ENCODE measurements at places on chromosomes 3 and 15.

DNA sequence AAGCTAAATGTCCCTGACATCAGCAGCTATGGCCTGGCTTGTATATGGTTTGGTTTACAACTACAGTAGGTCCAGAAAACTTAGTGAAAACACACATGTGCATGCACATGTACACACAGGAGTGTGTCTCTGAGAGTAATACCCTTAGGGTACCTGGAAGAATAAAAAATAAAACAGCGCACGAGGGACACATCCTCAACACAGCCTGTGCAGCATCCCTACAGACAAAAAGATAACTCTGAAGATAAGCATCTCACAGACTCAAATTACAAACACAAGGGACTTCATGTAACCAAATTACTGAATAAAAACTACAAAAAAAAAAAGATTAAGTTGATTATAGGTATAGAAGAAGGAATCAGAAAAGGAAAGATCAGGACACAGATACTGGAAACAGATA is 108.8 kb downstream of the CTNNB1 start:
- no peak for DNase-seq

DNA sequence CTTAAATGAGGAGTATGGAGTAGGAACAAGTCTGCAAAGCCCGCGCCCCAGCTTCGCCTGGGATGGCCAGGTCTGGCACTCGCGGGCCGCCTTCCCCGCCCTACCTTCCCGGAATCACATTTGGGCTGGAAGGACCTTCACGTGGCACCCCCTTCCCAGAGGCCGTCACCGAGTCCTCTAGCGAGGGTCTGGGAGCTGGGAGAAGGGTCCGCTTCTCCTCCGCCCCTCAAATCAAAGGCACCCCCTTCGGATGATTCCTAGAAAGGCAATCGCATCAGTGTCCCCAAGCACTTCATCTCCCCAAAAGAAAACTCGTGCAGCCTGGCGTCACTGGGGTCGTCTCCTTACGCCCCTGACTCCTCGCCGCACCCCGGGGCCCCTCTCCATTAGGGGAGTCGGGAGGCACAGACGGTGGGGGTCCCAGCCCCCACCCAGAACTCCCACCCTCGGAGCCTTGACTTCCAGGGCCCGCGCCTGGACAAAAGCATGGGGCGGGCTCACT is 380 bp downstream of the MYLK start:
- DNase-seq: no peak

DNA sequence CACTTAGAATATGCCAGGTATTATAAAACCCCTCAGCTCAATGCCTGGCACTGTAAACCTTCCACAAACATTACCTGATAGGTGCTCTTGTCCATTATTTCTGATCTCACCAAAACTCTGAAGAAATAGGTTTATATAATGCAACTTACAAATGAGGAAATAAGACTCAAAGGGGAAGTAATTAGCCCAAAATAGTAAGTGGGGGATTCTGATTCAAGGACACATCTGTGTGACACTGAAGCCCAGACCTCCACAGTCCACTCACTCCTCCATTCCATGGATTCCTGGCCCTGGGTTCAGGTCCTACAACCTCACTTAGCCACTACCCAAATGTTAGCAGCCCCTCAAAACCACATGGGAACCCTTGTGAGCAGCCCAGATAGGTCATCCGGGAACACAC is 49.9 kb downstream of the TRANK1 start:
- no peak for DNase-seq

DNA sequence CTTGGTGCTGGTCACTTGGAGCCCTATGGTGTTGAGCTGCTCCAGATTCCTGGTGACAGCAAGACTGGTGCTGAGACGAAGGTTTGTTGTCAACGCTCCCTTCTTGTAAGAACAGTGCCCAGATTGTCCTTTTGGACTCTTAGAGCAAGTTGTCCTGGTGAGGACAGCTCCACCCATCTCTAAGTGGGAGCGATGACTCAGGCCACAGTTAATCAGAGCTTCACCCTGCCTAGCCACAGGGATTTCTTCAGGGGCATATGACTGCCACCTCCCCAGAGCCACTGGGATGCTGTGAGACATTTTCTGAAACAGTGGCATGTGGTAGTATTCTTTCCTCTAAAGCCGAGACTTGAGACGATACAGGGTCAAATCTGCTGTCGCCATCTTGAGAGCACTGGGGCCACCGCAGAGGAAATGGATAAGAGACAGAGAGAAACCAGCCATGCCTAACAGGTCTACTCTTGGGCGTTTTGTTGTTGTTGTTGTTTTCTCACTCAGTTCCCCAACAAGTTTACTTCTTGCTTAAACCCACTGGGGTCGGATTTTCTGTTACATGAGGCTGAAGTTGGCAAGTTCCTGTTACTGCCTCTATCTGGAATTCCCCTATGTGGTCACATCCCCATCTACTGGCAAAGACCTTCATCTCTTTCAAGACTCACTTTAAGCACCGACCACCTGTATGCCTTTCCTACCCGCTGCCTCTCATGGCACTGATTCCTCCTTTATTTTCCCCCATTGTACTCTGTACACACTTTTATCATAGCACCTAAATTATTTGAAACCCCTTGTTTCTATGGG is 16.0 kb upstream of the PCOLCE2 start:
- DNase-seq: no peak

GRCh38 chr3:180287703-180288102 is 251.0 kb upstream of the PEX5L start:
- no peak for DNase-seq

GRCh38 chr3:97439373-97439772 is 325.2 kb upstream of the ARL6 start:
- DNase-seq: no peak

DNA sequence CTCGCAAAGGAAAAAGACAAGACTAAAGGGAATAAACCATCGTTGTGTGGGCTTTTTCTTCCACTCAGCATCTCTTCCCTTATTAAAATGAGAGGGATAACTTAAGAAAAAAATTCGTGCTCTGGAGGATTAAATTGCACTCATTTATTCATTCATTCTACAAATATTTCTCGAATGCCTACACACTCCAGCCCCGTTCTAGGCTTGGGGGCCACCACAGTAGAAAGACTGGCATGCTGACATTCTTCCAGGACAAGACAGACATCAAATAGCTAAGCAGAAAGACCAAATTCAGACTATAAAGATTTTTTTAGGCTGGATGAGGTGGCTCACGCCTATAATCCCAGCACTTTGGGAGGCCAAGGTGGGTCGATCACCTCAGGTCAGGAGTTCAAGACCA is 65.3 kb upstream of the IL12A start:
- no peak for DNase-seq

GRCh38 chr3:183381179-183381578 is 47.2 kb downstream of the MCF2L2 start:
- no peak for DNase-seq

DNA sequence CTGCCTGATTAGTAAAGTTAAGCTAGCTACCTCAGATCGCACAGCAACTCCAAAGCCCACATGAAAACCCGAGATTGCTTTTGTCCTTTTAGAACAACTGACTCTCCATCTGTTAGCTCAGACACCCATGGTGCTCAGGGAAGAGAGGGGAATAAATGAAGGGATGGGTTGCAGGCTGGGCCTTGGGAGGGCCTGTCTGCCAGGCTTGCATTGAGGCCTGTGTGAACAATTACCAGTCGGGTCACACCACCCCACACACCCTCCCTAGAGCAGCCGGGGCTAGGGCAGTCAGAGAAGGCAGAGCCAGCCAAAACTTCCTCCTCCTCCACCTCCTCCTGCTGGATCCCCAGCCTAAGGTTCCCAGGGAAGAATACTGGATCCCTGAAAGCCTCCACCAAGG is 8.8 kb upstream of the PRKAR2A start:
- DNase-seq: no peak

DNA sequence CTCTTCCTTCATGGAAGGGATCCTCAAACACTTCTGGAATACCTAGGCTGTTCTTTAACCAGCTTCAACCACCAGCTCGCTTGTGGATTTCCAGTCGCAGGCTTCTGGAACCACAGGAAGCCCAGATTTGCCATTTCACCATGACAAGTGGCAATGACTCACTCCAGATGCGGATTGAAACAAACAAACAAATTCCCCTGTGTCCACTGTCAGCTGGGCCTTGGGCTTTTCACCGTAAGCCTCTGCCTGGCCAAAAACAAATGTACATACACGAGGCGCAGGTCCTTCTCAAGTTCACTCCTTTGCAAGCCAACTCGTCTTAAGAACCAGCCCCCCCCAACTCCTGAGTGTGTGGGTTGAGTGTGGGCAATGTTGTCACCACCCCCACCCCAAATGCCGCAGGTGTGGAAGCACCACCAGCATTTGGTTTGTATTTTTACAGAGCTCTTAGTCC is 8.8 kb downstream of the BCL6 start:
- no peak for DNase-seq

GRCh38 chr3:151765685-151766084 is 32.0 kb downstream of the AADACL2 start:
- DNase-seq: no peak

Data from activated T-helper 2 cell treated with anti-CD3 and anti-CD28 coated beads, Interferon-gamma antibody, Interleukin-2, Interleukin-4, amounts not matched to agents 10 μg/mL and 5 μg/mL and 100 μg/mL, durations not matched to agents 14 hours and 24 hours and 36 hours (primary cell).